Stimulated activated CD4-positive, alpha-beta T cell treated with anti-CD3 and anti-CD28 coated beads, Interleukin-2, amount 100 ng/mL, for 24 hours (primary cell): ENCODE measurements at places on chromosomes 16 and 17.

GRCh38 chr16:22232277-22233036 lies 26.4 kb downstream of the EEF2K start:
- peak; percentile 40 for DNase-seq

DNA sequence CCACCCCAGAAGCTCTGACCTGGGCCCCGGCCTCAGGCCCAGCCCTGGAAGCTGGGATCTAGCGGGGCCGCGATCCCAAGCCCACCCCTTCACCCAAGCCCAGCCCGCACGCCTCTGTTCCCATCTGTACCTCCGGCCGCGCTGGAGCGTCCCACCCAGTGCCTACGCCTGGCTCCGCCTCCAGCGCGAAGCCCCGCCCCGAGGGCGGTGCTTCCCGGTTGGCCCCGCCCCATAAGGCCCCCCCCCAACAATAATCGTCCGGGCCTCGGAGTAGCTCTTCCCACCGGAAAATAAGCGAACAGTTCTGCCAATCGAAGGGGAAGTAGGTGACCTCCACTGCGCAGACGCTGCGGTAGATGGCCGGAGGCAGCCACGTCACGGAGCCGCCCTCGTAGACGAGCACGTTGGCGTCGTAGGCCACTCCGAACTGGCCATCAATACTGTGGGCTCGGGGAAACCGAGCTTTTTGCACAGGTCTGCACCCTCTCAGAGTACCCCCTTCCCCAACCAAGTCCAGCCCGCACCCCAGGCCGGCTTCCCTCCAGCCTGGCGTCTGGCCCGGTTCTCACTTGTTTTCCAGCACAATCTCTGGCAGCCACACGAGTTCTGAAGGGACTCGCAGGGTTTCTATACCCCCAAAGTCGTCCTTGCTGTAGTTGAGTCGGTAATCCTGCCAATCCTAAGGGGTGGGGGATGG lies 1.1 kb downstream of the CHRNE start:
- peak; percentile 19 for DNase-seq

GRCh38 chr17:62681939-62682381 lies 54.5 kb downstream of the MRC2 start:
- DNase-seq, result no peak

GRCh38 chr17:65181237-65182061 lies 44.3 kb downstream of the RGS9 start:
- peak; percentile 48 for DNase-seq

DNA sequence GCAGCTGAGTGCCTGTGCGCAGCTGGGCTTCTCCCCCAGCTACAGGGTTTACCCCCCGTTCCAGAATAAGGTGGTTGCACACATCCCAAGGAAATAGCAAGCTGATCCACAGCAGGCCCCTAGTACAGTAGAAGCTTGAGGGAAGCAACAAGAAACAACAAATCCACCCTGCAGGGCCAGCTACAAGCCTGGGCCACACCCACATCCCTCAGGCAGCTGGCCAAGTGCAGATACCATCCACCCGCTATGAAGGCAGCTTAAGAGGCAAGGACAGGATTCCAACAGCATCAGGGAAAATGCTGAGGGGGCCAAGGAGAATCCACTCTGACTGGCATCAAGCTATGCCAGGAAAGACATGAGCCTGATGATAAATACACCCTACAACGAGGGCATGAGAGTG lies 66.9 kb upstream of the RCVRN start:
- DNase-seq, result no peak

GRCh38 chr17:80529104-80529903 lies 15.3 kb upstream of the RPTOR start:
- DNase-seq, result no peak

GRCh38 chr16:86619239-86619794 lies 41.0 kb downstream of the FOXL1 start:
- DNase-seq, result no peak

DNA sequence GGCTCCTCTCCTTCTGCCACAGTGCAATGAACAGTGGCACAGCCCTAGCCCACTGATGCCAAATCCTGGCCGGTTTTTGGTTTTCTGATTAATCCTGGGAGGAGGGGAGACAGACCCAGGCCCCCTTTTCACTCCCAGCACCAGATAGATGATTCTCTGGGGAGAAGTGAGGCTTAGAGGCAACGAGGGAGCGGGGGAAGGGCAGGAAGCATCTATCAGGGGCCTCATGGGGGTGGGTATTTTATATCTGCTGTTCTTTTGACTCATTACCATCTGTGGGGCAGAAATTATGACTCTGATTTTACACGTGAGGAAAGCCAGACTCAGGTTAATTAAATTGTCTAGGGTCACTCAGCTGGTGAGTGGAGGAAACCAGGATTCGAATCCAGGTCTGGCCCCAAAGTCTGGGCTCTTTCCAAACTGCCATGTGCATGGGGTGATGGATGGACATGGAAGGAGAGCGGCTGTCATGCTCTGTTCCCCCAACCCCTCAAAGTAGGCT lies 79.4 kb downstream of the MRM1 start:
- DNase-seq, result no peak

- no peak for DNase-seq
Observed at GRCh38 chr17:79607940-79608623, 2.8 kb downstream of the RBFOX3 start.

DNA sequence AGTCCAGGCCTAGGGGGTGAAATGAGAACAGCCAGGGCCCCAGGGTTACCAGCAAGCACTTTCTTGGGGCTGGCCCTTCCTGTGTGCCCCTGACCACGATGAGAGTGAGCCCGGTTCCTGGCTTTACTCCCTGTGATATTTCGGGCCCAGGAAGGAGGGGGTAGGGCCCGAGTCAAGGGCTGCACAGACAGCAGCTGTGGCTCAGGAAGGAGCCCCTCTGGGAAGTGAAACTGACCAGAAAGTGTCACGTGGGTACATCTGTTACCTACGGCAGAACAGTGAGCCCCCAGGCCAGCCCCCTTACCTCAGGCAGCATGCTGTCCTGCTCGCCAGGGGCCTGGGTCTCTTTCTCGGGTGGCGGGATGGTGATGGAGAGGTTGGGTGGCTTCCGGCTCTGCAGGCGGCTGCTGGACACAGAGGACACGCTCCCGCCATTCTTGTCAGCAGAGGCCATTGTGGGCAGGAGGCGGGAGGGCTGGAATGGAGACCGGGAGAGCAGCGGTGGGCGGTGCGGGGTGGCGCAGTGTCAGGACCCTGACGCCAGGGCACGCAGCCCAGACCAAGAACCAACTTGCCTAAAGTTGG lies 13.8 kb downstream of the AANAT start:
- DNase-seq, result no peak

DNA sequence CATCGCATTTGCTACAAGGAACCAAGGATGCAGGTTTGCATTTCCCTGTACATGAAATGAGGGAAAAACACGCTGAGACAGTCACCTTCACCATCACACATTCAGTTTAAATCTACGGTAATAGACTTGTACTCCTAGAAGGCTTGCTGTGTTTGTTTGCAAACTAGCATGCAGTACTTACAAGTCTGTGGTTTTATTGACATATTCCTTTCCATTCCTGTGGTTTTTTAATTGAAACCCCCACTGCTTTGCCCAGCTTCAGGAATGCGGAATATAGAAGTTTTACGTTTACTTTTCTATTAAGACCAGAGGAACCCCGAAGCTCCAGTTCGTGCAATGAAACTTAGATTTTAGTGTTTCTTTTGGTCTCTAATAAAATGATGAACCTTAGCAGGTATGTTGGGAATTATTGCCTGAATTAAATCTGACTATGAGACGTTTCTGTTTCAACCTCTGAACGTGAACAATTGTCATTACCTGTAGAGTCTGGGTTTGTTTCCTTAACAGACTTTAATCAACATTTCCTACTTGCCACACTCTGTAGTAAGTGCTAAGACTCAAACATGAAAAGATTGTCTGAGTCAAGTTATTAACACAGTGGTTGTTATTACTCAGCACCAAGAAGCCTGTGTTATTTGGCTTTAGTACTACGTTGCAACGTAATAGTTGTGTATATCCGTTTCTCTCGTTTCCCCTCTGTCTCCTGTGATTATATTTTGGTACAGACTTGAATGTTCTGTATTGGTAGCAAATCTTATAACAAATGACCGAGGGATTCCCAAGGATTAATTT lies 793.3 kb upstream of the GOT2 start:
- no peak for DNase-seq

GRCh38 chr16:86205521-86206245 lies 304.6 kb upstream of the FOXF1 start:
- no peak for DNase-seq

GRCh38 chr17:30600830-30601494 lies 123.8 kb downstream of the GOSR1 start:
- peak; percentile 34 for DNase-seq

DNA sequence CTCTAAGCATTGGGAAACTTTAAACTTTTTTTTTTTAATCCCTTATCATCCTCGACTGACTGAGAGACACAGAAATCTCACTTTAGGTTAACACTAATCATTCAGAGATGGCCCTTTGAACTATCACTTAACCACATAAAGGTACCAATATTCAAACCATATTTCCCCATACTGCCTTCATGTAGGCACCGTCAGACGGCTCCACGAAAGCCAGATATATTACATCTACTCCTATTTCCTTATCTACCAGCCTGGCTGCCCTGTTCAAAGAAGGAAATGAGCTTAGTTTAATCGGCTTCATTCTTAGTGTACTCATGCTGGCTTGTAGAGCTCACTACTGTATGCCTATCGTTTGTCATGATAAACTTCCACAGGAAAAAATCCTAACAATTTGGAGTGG lies 270.9 kb downstream of the CEP112 start:
- no peak for DNase-seq

DNA sequence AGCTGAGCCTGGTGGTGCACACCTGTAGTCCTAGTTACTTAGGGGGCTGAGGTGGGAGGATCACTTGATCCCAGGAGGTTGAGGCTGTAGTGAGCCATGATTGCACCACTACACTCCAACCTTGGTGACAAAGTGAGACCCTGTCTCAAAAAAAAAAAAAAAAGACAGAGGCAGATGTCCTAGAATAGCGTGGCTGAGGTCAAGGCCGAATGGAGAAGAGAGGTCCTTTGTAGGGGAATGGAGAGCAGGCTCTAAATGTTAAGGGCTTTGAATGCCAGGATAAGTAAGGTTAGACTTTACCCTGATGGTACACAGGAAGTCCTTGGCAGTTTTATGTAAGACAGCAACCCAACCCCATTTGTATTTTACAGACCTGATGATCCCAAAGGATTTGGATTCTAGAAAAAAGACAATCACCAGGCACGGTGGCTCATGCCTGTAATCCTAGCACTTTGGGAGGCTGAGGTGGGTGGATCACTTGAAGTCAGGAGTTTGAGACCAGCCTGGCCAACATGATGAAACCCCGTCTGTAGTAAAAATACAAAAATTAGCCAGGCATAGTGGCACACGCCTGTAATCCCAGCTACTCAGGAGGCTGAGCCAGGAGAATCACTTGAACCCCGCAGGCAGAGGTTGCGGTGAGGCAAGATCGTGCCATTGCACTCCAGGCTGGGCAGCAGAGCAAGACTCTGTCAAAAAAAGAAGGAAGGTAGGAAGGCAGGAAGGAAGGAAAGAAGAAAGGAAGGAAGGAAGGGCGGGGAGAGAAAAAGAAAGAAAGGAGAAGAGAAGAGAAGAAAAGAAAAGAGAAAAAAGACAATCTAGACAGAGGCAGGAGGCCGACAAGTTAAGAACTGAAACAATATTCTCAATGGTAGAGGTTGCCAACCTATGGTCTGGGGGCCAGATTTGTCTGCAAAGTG lies 2.1 kb upstream of the SBK1 start:
- no peak for DNase-seq

DNA sequence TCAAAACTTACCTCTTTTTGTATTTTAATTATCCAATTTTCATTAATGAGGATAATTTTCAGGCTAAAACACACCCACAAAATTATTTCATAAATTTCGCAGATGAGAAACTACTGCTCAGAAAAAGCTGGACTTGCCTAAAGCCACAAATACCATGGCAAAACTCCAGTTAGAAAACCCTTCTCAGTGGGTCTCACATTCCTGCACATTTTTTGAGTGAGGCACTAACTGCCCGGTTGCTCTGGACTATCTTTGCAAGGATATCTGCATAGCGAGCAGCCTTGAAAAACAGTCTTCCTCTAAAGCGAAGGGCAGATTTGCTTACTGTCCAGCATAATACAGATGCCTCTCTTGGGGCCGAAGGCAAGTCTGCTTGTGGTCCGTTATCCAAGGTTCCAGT lies 9.8 kb downstream of the MPHOSPH6 start:
- no peak for DNase-seq
